ENCODE measurements at places on chromosomes 2 and 18.

DNA sequence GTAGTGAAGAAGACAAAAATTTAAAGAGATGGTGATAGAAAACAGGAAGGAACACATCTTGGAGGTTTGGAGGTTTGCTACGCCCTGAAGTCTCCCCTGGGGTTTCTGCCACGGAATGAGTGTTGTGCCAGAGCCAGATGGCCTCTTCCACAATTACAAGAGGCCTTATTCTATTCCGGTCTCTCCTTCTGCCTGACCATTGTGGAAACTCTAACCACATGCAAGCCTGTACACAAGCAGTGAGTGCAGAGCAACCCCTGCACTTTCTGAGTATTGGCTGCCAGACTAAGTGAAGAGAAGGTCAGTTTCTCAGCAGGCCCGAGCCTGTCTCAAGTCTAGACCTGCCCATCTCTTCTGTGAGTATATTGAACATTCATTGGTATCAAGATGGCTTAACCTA is 22.7 kb upstream of the MYO1B start:
- no peak for DNase-seq

- DNase-seq, result no peak
Observed at GRCh38 chr18:49460976-49461601, 644 bp upstream of the DYM start.

- DNase-seq, result no peak
Observed at GRCh38 chr2:230552181-230552580, 136.2 kb downstream of the SP100 start.

- DNase-seq, result no peak
Observed at GRCh38 chr18:49175071-49175470, 224.3 kb upstream of the SMAD7 start.

DNA sequence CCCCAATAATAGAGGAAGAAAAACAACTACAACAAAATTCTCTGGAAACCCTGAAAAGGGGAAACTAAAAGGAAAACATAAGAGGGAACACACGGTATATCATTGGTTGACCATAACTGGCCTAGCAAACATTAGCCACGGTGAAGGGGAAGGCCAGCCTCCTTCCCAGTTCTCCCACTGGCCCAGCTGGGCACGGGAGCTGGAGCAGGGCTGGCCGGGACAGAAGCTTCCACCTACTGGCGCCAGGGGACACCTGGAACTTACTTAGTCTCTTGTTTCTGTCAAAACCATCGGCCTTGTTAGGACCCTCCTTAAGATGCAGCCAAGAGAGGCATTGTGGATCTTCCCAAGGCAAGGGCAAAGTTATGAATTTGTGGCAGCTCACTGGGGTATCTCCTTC is 56.1 kb upstream of the DLGAP1 start:
- DNase-seq, result no peak

- DNase-seq, result no peak
Observed at GRCh38 chr2:27249159-27249890, 13.5 kb downstream of the SLC30A3 start.

DNA sequence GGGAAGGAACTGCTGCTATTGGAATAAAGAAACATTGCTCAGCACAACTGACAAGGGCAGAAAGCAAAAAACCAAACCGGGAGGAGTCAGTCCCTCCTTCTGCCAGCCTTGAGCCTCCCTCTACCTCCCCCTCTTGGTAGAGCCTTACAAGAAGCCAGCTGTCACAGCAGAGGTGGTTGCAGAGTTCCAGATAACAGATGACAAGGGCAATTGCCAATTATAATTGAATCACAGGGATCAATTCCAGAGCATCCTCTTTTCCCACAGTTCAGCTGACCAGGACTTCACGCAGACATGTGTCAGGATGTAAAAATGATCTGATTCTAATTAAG is 548.2 kb upstream of the LRRTM1 start:
- DNase-seq, result no peak

DNA sequence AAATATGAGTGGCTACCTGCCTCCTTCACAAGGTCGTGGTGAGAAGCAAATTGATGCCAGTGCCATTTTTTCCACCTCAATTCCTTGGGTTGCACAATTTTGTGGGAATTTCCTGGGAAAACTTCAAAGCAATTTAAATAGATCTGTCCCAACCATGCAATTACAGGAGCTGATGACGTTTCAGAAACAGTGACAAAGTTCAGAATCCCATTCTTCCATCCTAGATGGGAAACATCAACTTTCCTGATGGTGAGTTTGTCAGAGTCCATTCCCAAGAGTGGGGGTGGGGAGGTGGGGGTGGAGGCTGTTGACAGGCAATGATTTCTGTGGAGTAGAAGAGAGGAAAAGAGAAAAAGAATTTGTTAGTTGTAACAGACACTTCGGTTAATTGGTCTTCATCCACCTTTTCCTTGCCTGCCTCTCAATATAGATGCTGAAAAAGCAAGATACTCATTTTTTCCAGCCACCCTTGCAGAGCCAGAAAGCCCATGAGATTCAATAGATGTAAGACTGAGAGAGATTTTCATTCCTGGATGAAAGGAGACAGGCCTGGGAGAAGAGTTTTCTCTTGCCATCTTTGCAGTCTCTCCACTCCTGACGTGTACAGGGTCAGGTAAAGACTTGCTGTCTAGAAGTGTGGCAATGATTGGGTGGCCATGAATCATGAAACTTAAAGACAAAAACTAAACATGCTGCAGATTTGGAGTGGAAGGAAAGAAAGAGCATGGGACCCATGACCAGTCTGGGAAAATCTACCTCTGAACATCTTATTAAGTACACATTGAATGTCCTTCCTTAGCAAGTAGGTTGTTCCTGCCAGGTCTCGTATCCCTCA is 47.3 kb downstream of the SOCS6 start:
- DNase-seq, result no peak

- no peak for DNase-seq
Observed at GRCh38 chr2:209977386-209978239, 24.8 kb upstream of the RPE start.

DNA sequence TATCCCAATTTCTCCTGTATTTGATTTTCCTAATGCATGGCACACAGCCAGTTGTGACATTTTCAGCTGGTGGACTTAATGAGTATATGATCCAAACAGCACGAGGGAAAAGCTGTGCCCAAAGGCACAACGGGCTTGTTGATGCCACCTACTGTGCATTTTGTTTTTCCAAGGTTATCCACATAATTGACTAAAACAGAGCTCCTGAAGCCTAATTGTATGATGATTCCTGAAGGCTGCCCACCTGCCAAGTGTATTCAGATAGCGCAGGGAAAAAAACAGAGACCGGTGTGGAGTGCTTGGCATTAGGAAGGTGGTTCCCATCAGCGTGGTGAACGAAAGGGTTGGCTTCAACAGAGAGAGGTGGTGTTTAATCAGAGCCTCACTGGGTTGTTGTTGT is 14.9 kb downstream of the RBMS1 start:
- DNase-seq, result no peak

DNA sequence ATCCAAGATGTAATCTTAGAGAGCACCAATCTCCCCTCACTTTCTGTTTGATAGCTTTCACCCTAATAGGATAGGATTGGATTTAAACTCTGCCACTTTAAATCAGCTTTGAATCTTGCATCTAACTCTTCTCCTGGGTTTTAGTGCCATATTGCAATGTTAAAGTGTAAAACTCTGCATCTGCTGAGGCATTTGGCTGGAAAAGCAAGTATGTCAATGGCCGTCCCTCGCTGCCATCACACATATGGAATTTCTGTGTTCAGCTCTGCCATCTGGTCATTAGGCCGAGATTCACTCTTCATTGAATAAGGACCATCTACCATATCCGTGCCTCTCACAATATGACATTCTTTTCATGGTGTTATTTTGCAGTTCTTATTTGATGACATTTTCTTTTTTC is 728.1 kb upstream of the PIK3C3 start:
- no peak for DNase-seq

DNA sequence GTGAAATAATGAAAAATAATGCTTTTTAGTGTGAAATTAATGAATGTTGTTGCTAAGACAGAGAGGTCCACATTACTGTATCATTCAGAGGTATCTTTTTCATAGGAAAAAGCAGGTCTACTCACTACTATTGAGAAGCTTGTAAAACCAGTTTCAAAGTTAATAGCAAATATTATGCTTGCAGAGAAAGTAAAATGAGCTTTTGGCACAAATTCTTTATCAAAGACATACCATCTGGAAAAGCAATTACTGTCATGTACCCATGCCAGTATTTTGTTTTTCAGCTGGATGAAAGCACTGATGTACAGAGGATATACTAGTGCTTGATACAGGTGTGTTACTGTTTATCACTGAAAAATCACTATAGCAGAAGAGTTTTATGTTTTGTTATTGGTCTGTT is 77.5 kb downstream of the NCOA1 start:
- no peak for DNase-seq

DNA sequence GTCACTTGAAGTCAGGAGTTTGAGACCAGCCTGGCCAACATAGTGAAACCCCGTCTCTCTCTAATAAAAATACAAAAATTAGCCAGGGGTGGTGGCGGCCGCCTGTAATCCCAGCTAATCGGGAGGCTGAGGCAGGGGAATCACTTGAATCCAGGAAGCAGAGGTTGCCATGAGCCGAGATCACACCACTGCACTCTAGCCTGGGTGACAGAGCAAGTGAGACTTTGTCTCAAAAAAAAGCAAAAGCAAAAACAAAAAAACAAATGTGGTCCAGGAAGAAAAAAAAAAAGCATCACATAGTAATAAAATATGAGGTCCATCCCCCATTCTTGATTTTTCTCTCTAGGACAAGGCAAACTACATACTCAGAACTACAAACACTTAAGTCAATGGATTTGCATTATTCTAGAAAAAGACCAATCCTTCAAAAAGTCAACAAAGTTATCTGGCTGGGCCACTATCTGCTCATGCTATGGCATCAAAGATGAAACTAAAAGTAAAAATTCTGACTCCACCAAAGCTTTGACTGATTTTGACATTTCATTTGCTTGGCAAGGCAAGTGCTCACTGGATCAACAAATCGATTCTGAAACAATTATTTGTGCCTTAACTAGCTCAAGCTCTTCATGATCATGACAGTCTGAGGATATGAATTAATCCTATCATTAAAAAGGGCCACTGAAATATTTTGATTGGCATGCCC is 28.4 kb downstream of the MEX3C start:
- no peak for DNase-seq

DNA sequence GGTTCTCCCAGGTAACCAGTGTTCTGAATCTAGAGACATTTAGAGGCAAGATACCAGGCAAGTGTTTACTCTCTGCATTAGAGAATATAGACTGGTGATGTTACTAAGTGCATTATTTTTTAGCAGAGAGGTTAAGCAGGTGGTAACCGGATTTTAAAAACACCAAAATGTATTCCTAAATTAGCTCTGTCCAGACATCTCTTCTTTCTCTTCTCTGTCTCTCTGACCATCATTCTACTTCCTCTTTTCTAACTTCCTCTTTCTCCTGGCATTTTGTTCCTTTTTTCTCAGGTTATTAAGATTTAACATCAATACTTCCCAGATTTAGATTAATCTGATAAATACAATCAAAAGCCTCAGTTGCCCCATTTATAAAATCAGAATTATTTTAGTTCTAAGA is 31.7 kb upstream of the DYNC1I2 start:
- DNase-seq, result no peak

DNA sequence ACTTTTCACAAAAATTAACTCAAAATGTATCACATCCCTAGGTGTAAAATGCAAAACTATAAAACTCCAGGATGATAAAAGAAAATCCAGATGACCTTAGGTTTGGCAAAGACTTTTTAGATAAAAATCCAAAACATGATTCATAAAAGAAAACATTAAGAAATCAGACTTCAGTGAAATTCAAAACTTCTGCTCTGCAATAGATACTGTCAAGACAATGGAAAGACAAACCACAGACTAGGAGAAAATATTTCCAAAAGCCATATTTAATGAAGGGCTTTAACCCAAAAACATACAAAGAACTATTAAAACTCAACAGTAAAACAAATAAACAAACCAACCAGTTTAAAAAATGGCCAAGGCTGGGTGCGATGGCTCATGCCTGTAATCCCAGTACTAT is 173.6 kb upstream of the SPOPL start:
- no peak for DNase-seq

GRCh38 chr2:186592137-186592875 is 2.5 kb downstream of the ITGAV start:
- DNase-seq, result no peak

DNA sequence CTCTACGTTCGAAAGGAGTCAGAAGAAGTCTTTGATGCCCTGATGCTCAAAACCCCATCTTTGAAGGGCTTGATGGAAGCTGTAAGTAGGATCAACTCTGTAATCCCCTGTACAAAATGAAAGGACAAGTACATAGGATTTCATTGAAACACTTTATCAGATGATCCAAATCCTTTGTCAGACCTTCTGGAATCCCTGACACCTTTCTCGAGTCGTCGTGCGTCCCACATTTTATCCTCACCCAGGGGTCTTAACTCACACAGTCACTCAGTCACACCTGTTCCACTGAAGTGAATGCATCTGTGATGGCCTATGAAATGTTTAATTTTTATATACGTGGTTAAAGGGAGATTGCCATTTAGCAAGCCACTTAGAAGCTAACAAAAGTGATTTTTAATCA is 44.8 kb downstream of the GRHL1 start:
- DNase-seq, result no peak

DNA sequence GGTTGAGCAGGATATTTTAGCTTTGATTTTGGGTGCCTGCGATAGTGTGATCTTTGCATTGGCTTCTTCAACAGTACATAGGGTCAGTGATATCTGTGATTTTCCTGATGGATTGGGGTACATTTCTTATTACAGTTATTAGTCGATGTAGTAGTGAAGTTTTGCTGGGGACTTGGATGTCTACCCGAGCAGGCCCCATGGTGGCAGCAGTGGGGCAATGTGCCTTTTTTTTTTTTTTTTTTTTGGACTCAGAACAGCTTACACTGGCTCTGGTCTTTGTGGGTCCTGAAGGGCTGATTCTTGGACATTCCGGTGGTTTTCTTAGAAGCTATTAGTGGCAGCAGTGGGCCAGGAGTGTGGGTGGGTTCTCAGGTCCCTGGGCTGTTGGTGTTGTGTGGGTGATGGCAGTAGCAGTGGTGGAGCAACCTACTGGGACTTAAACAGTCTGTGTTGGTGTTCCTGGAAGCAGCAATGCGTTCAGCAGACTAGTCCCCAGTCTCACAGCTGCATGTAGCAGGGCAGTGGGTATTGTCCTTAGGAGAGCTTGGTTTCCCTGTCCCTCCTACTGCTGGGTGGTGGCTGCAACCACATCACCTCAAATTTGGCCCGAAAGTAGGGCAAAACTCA is 53.7 kb upstream of the SLC4A10 start:
- DNase-seq, result no peak

GRCh38 chr2:123528996-123529707 is 495.9 kb upstream of the CNTNAP5 start:
- DNase-seq, result no peak

DNA sequence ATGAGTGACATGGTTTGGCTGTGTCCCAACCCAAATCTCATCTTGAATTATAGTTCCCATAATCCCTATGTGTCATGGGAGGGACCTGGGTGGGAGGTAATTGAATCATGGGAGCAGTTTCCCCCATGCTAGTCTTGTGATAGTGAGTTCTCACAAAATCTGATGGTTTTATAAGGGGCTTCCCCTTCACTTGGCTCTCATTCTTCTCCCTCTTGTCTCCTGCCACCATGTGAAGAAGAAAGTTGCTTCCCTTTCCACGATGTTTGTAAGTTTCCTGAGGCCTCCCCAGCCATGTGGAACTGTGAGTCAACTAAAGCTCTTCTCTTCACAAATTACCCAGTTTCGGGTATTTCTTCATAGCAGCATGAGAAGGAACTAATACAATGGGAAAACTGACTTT is 14.0 kb downstream of the DNAH7 start:
- no peak for DNase-seq

GRCh38 chr2:212957624-212958023 is 193.8 kb downstream of the IKZF2 start:
- no peak for DNase-seq

- DNase-seq, result no peak
Observed at GRCh38 chr2:226636586-226636985, 163.0 kb downstream of the IRS1 start.

GRCh38 chr2:189363559-189363958 is 77.7 kb upstream of the WDR75 start:
- no peak for DNase-seq

Data from T-helper 2 cell treated with Interferon-gamma antibody and Interleukin-4, amounts not matched to agents 5 μg/mL and 100 μg/mL, for 36 hours (primary cell).